ENCODE measurements at places on chromosomes 5 and 9.
A peak's percentile ranks its signal among the peaks of the same experiment; 100 is the strongest.

DNA sequence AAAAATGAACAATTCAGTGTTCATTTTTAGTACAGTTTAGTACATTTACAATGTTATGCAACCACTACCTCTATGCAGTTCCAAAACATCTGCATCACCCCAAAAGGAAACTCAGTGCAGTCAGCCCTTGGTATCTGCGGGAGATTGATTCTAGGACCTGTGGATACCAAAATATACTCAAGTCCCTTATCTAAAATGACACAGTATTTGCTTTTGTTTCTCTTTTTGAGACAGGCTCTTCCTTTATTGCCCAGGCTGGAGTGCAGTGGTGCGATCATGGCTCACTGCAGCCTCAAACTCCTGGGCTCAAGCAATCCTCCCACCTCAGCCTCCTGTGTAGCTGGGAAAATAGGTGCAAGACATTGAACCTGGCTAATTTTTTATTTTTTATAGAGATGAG lies 114.0 kb downstream of the PIP5K1B start:
- no peak for DNase-seq

DNA sequence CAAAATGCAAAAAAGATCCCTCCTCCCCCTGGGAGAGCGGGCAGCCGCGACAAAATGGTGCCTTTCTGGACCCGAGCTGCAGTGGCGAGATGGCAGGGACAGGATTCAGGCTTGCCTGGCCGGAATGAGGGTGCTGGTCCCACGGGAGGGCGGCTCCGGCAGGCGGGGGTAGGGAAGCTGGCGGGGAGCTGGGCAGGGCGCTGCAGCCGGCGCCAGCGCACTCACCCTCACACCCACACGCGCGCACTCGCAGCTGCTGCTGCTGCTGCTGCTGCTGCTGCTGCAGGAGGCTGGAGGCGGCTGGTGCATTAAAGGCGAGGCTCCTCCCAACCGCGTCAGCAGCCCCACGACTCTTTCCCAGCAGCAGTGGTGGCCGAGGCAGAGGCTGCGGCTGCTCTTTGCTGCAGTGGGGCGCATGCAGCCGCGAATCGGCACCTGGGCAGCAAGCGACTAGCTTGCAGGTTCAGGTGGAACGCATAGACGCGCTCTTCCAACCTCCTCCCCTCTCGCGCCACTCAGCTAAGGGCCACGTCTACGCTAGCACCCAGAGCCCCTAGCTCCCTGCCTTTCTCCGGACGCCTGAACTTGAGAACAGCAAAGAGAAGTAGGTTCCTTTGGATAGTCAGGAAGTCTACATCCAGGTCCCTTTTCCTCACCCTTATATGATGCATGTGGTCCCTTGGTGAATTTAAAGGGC lies at the start of gene PPP2R2B:
Gene PPP2R2B (minus strand): TSS at position 282 of the 697 bp plus-strand sequence.
- DNase-seq = peak; percentile 55

DNA sequence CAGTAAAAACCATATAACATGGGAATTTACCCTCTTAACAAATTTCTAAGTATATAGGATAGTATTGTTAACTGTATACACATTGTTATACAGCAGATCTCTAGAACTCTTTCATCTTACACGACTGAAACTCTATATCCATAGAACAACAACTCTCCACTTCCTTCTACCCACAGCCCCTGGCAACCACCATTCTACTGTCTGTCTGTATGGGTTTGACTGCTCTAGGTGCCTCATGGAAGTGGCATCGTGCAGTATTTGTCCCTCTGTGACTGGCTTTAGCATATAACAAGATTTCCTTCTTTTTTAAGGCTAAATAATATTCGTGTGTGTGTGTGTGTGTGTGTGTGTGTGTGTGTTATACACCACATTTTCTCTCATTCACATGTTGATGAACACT lies 100.7 kb downstream of the ZNF462 start:
- no peak for DNase-seq

GRCh38 chr9:130774183-130774582 lies 60.9 kb upstream of the ABL1 start:
- DNase-seq = no peak

Measured in suprapubic skin (tissue), 4 donors.